ENCODE measurements at places on chromosomes 4 and X.

DNA sequence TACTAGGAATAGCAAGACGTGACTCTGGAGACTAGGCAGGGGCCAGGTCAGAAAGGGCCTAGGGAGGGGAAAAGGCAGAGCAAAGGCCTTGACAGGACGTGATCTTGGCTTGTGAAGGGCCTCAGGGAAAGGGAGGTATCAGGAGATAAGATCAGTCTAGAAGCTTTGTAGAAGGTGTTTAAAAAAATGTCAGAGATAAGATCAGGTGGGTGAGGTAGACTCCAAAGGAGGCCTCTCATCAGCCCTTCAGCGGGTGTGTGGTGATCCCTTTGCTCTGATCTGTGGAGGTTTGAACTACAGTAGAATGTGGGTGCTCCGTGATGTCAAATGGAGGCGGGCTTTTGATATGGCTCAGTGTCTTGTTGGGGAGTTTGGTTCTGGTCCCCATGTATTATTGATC is 78.8 kb upstream of the PRPS1 start:
- DNase-seq: no peak

DNA sequence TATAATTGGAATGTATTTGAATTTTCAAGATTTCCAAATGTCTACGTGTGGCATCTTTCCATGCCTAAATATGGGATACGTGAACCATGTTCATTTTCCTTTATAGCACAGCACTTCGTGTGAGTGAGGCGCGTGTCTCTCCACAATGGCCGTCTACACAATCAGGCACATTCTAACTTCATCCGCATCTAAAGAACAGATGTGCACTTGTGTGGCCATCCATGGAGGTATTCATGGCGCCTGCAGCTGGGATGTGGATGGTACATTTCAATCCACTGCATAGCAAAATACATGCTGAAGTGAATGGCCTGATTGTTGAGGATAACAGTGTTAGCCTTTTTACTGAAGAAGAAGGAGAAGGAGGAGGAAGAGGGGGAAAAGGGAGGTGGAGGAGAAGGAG is 34.5 kb upstream of the TRIM2 start:
- no peak for DNase-seq

DNA sequence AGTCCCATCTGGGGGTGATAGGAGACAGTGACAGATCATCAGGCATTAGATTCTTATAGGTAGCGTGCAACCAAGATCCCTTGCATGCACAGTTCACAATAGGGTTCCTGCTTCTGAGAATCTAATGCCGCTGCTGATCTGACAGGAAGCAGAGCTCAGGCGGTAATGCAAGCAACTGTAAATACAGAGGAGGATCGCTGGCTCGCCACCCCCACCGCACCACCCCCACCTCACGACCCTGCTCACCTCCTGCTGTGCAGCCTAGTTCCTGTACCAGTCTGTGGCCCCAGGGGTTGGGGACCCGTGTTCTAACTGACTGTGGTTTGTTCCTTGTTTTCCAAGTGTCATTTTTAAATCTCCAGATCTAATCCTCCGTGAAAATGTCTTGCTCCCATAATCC is 89.0 kb upstream of the MAPK10 start:
- DNase-seq: no peak

GRCh38 chrX:72408885-72409284 is 103.2 kb upstream of the CITED1 start:
- no peak for DNase-seq

GRCh38 chr4:84677995-84678394 is 95.1 kb downstream of the CDS1 start:
- DNase-seq: no peak

DNA sequence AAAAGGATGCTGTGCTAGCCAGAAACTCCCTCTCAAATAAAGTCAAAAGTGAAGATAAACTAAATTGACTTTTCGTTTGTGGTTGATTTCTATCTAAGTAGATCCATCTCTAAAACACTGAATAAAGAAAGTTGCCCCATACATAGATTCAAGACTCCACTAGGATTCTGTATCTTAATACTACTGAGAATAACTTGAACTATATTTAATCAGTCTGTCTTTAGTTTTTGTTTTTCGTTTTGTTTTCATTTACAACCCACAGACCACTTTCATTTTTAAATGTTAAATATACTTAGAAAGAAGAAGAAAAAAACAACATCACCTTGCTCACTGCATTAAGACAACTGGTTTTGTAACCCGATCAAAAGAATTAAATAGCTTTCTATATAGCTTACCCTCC is 655.0 kb downstream of the RPA4 start:
- no peak for DNase-seq

- DNase-seq: no peak
Observed at GRCh38 chr4:183571350-183571941, 66.6 kb downstream of the ING2 start.

DNA sequence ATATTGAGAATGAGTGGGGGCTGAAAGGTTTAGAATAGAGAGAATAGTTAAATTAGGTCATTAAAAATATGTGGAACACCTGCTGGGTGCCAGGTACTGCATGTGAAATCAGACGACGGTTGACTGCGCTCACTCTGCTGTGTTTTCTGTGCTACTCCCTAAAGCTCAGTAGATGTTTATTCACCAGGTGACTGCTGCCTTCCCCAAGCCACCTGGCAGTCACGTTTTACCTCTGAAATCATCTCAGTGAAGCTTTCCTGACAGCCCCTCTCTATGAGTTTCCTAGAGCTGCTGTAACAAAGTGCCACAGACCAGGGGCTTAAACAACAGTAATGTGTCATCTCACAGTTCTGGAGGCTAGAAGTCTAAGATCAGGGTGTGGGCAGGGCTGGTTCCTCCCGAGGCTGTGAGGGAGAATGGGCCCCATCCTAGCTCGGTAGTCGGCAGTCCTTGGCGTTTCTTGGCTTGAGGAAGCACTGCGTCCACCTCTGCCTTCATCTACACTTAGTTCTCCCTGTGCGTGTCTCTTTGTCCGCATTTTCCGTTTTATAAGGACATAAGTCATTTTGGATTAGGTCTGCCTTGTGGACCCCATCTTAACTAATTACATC is 25.3 kb downstream of the ADD1 start:
- no peak for DNase-seq

DNA sequence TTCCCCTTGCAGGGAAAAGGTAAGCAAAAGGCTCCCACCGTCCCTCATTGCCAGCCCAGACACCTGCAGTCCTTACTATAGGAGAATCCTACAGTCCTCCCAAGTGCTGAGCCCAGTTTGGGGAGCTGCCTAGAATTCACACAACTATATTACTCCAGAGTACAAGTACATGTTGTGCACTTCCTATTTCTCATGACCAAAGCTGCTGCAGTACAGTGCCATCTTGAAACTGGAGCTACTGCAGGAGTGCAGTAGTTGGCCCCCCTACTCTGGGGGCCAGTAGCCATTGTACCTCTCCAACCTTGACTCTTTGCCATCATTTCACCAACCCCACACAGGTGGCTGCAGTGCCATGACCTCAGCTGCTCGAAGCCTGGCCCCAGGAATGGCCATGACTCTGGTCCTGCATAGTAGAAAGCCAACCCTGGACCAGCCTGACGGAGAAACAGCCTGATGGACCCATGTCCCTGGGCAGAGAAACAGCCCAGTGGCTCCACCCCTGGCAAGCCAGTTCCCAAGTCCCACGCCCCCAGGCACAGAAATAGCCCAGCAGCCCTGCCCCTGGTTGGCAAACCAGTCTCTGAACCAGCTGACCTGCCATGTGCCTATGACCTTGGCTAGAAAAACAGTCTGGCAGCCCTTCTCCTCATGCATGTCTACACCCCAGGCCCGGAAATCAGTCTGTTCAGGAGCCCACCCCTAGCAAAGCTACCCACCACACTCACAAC is 51.9 kb downstream of the PHKA1 start:
- DNase-seq: no peak

DNA sequence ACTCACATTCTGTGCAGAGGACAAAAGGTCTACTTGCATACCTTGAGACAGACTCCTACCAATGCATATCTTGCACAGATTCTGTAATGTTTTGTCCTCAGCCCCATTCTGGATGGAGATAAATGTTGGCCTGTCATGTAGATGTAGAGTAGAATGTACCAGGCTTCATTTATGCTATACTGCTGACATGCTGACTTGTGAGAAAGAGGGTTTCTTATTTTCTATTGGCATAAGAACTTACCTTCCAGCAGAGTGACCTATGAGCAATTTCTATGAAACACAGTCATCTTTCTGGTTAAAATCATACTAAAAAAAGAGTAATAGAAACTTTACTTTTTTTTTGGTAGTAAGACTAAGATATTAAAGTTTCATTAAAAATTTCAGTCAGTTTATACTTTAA is 17.2 kb downstream of the SLC4A4 start:
- DNase-seq: no peak

- no peak for DNase-seq
Observed at GRCh38 chrX:136468391-136469103, 19.2 kb upstream of the BRS3 start.

DNA sequence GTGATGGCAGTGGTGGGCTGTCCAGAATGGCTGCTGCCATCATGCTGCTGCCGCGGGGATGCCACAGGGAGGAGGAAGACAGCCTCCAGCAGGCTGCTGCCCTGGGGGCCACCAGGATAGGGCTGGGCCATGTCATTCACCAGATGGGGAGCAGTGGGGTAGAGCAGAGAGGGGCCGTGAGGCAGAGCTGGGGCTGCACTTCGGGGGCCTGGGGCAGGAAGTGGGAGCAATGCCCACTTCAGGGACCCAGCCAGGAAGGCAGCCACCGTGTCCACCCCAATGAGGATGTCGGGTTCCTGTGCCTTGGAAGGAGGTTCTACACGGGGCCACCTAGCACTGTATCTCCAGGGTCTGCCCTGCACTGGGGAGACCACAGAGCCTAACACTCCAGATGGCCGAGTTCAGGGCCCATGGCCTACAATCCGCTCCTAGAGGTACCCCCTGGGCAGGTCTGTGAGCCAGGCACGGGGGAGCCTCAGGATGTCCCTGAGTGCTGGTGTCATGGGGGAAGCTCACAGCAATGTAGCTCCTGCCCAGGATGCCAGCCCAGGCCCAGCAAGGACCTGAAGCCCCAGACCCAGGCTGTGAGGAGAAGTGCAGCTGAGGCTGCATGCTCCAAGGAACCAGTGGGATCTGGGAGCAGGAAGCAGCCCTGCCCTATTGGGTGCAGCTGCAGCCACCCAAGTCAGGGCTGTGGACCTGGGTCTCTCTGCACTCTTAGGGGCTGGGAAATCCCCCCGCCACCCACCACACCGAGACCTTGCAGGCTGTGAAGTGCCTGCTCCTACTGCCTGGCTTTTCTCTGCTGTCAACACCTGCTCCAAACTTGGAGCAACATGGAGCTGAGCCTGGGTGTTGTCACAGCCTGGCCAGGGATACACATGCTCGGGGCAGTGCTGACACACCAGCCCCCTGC is 140.3 kb downstream of the PDHA2 start:
- no peak for DNase-seq

- DNase-seq: no peak
Observed at GRCh38 chr4:98692411-98692810, 34.0 kb upstream of the TSPAN5 start.

GRCh38 chrX:52852110-52852860 is 15.6 kb downstream of the XAGE3 start:
- DNase-seq: no peak

DNA sequence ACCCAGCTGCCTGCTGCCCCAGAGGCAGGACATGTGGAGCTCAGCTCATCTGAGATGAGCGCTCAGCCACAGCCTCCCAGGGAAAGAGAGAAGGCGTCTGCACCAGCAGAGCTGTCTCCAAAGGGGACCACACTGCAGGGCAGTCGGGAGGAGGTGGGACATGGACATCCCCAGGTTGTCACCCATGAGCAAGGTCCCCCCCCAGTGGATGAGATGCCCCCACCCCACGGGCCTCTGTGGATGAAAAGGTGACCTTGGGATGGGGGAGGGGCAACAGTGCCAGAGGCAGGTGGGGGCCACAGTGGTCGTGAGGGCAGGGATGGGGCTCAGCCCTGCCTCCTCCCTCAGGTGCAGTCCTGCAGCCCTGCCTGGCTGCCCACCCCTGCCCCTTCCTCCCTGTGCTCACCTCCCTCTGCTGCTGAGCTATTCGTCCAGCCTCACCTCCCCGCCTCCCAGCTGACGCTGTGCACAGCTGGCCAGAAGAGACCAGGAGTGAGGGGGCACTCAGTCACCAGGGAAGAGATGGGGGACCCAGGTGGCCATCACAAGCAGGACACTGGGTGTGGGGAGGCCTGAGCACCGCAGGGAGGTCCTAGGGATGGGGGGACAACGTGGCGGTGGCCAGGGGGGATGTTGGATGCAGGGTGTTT is 9.3 kb downstream of the NKX1-1 start:
- no peak for DNase-seq

DNA sequence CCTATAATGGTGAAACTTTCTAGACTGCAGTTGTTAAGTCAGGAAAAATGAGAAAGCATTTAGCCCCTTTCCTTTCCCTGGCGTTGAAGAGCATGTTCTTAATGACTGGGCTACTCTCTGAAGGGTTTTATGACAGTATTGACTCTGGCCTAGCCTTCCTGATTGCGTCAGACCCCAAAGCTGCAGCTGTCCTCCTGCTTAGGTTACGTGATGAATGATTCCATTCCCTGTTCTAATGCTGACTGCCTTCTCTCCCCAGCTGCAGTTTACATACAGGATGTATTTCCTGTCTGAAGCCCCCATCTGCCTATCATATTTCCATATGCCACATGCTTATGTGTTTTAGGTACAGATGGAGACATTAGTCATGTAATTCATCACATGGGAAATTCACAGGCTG is 105.8 kb upstream of the EGFL6 start:
- DNase-seq: peak; percentile 24
